ENCODE measurements at places on chromosomes 3 and 15.

DNA sequence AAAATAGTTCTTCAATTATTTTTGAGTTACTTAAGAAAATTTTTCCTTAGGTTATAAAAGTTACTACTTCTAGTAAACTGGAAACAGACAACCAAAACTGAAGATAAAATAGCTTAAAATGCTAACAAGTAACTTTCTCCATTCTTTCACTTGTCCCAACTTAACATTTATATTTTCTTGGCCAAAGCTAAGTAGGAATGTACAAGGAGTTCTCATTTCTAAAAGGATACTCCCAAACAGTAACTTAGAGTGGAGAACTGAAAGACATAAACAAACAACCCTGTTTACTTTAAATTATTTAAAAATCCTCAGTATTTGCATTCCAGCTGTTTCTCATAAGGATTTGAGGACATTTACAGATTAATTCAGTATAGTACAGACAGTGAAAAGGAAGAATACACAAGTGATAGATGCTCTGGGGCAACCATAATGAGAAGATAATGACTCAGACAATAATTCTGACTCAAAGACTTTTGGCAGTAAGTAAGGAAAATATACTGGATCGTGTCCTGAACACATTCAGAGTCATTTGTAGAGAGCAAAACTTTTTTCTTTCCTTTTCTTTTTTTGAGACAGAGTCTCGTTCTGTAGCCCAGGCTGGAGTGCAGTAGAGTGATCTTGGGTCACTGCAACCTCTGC is 29.2 kb upstream of the ANXA2 start:
- DNase-seq, result no peak
- H3K4me1 ChIP-seq, result peaks cover 4% of the 10 kb centered on the region
- no peak overlapping the region for H3K4me3 ChIP-seq
- H3K36me3 ChIP-seq, result peaks cover 22% of the 10 kb centered on the region

DNA sequence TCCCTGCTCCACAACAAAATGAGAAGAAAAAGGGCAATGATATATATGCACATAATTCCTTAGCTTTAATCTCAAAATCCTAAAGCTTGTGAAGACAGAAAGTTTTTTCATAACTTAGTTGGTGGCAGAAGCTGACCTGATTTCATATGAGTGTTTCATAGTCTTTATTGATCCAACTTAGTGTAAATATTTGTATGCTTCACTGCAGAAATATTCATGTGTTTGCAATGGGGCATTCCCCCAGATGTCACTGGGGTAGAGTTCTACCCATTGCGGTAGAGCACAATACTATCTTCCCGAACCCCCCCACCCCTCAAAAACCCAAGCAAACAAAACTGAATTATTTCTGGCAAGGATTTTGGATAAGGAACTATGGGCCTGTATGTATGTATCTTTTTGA is 221.2 kb downstream of the THRB start:
- no peak for DNase-seq
- no peak overlapping the region for H3K27ac ChIP-seq
- peaks cover 3% of the 10 kb centered on the region for H3K27me3 ChIP-seq
- no peaks in the 10 kb centered on the region for H3K4me1 ChIP-seq

GRCh38 chr15:29784413-29784812 is 37.9 kb downstream of the TJP1 start:
- H3K4me3 ChIP-seq, result no peak overlapping the region
- DNase-seq, result no peak
- H3K4me1 ChIP-seq, result no peaks in the 10 kb centered on the region
- H3K27me3 ChIP-seq, result no peaks in the 10 kb centered on the region
- H3K36me3 ChIP-seq, result no peaks in the 10 kb centered on the region

- H3K27ac ChIP-seq, result no peak overlapping the region
- H3K4me1 ChIP-seq, result no peaks in the 10 kb centered on the region
- no peak overlapping the region for H3K4me3 ChIP-seq
- peaks cover 12% of the 10 kb centered on the region for H3K27me3 ChIP-seq
- no peak for DNase-seq
These were observed 19.5 kb downstream of the GREM1 start for GRCh38 chr15:32737304-32737703.

DNA sequence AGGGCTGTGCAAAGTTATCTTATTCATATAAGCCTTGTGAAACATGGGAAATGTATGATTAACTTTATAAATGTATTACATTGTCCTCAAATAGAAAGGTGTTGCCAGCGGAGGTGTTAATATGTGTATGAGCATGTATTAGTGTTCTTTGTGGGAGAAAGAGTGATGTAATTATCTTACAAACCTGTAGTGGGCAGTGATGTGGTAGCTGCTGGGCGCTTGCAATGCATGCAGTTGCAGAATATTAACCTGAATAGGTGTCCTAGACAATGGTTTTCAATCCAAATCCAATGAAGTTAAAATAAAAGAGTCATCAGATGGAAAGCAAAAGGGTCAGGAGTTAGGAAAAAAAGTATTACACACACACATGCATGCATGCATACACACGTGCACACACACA is 881.3 kb upstream of the CADM2 start:
- no peak for DNase-seq
- no peaks in the 10 kb centered on the region for H3K36me3 ChIP-seq
- no peaks in the 10 kb centered on the region for H3K4me1 ChIP-seq
- no peak overlapping the region for H3K27ac ChIP-seq
- H3K27me3 ChIP-seq, result no peaks in the 10 kb centered on the region

DNA sequence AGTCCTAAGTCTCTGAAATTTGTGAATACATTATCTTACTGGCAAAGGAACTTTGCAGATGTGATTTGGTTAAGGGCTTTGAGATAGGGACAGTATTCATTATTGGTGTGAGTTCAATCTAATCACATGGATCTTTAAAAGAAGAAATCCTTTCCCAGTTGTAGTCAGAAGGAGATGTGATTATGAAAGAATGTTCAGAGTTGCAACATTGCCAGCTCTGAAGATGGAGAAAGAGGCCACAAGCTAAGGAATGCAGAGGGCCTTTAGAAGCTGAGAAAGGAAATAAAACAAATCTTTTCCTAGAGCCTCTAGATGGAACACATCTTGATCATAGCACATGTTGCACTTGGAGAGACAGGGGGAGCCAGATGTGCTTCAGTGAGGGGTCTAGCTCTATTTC is 27.7 kb upstream of the SIAH2 start:
- H3K36me3 ChIP-seq, result no peaks in the 10 kb centered on the region
- H3K4me1 ChIP-seq, result peaks cover 3% of the 10 kb centered on the region
- H3K27ac ChIP-seq, result no peak overlapping the region

- no peak overlapping the region for H3K4me3 ChIP-seq
- peaks cover 2% of the 10 kb centered on the region for H3K27me3 ChIP-seq
- DNase-seq, result no peak
- peaks cover 14% of the 10 kb centered on the region for H3K4me1 ChIP-seq
These were observed 14.5 kb downstream of the LRRC2 start for GRCh38 chr3:46551615-46552014.

DNA sequence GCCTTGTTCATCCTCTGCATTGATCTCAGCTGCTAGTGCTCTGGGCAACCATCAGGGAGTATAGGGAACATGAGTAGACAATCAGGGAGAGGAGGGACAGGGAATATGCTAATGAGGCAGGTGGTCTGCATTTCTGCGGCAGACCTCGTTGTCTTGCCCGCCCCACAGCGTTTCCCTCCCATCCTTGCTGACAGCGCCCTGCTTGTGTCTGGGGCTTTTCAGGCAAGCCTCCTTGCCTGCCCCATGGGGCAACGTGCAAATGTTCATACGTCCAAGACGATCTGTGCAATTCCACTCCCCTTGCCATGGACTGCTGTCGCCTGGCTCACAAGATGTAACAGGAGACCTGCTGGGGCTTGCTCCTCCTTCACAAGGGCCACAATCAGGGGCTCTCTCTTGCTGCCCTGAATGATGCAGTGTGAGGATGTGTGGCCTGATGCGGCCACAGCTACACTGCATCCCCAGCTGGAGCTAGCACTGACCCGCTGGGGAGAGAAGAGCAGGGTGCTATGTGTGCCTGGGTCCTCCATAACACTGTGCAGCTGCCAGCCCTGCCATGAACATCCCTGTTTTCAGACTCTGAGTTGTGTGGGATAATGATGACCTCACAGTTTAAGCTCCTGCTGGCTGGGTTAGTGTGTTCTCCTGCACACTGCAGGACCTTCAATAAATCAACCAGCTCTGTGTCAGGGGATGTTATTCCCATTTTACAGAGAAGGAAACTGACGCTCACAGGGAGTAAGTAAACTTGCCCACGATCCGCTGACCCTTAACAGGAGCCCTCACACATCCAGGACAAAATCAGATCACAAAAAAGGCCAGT is 211.3 kb downstream of the KLF13 start:
- H3K36me3 ChIP-seq, result no peaks in the 10 kb centered on the region
- no peak overlapping the region for H3K4me3 ChIP-seq
- no peak overlapping the region for H3K27ac ChIP-seq
- peaks cover 24% of the 10 kb centered on the region for H3K27me3 ChIP-seq

- no peaks in the 10 kb centered on the region for H3K27me3 ChIP-seq
- no peaks in the 10 kb centered on the region for H3K4me1 ChIP-seq
- H3K36me3 ChIP-seq, result no peaks in the 10 kb centered on the region
- H3K27ac ChIP-seq, result no peak overlapping the region
- H3K4me3 ChIP-seq, result no peak overlapping the region
These were observed 284.1 kb downstream of the ZBBX start for GRCh38 chr3:167095976-167096375.

DNA sequence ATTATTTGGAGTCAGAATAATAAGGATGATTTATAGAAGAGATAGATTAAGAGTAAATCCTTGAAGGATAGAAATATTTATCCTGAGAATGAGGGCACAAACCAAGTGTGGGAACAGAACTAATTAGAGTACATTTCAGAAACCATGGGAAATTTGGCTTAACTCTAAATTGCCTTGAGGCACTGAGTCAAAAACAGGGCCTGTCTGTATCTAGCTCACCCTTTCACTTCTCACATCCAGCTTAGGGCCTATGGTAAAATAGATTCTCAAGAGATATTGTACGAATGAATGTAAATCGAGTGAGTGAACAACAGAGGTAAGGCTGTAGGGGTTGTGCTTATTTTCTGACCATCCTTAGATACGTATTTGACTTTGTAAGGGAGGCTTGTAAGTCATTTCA is 586.1 kb upstream of the DPPA4 start:
- no peak overlapping the region for H3K27ac ChIP-seq
- no peaks in the 10 kb centered on the region for H3K27me3 ChIP-seq
- H3K4me3 ChIP-seq, result no peak overlapping the region
- H3K36me3 ChIP-seq, result no peaks in the 10 kb centered on the region
- H3K4me1 ChIP-seq, result no peaks in the 10 kb centered on the region

DNA sequence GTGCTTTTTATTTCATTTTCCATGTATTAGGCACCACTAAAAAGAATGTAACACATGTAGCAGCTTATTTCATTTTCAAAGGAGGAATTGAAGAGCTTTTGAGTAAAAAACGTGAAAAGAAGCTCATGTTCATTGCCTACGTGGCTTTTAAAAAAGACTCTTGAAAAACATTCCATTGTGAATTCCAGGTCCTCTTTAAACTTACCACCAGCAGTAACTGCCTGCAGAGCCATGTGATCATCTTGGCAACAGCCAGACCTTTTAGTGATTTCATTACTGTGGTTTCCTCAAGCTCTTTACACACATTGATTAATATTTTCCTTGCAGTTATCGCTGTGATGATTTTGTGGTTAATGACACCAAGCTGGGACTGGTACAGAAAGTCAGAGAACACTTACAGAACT is 43.8 kb upstream of the FBXL22 start:
- DNase-seq, result no peak
- H3K36me3 ChIP-seq, result peaks cover 3% of the 10 kb centered on the region
- no peak overlapping the region for H3K4me3 ChIP-seq
- H3K27ac ChIP-seq, result peak overlapping the region; percentile 67
- peaks cover 11% of the 10 kb centered on the region for H3K4me1 ChIP-seq
- H3K27me3 ChIP-seq, result no peaks in the 10 kb centered on the region

DNA sequence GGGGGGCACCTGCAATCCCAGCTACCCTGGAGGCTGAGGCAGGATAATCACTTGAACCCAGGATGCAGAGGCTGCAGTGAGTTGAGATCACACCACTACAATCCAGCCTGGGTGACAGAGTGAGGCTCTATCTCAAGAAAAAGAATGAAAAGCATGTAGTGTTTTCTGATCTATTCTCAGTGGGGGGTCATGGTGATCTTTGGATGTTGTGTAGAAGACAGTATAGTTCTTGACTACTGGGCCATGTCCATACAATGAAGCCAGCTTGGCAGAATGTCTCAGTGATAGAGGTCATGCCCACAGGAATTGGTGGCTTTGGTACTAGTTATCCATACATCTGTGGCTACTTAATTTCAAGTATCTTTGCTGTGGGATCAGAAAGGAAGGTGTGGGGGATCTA is 26.8 kb upstream of the NANOGP8 start:
- DNase-seq, result no peak
- H3K4me1 ChIP-seq, result no peaks in the 10 kb centered on the region
- no peak overlapping the region for H3K4me3 ChIP-seq
- no peaks in the 10 kb centered on the region for H3K27me3 ChIP-seq

DNA sequence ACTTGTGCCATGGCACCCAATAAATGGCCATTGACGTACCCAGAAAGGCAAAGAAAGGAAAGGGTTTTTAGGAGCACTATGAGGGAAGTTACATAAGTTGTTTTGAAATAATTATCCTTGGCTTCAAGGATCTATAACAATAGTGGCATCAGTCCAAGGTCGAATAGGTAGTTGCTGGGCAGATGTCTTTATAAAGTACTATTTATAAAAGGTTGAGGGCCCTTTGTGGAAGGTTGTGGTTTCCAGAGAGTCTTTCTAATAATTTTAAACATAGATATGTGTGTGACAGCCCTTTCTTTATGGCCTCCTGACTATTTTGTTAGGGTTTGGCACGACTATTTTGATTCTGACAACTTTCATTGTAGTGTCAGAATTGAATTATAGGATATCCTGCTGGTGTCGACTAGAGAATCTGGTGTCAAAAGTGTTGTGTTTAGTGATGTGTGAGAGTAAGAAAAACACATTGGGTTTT is 260.5 kb downstream of the PYDC2 start:
- H3K27ac ChIP-seq, result no peak overlapping the region
- DNase-seq, result no peak
- H3K4me1 ChIP-seq, result no peaks in the 10 kb centered on the region
- no peaks in the 10 kb centered on the region for H3K27me3 ChIP-seq
- no peak overlapping the region for H3K4me3 ChIP-seq

GRCh38 chr3:44326019-44326418 is 12.5 kb upstream of the TCAIM start:
- no peaks in the 10 kb centered on the region for H3K36me3 ChIP-seq
- H3K4me1 ChIP-seq, result no peaks in the 10 kb centered on the region
- no peaks in the 10 kb centered on the region for H3K27me3 ChIP-seq
- H3K4me3 ChIP-seq, result no peak overlapping the region
- no peak overlapping the region for H3K27ac ChIP-seq

DNA sequence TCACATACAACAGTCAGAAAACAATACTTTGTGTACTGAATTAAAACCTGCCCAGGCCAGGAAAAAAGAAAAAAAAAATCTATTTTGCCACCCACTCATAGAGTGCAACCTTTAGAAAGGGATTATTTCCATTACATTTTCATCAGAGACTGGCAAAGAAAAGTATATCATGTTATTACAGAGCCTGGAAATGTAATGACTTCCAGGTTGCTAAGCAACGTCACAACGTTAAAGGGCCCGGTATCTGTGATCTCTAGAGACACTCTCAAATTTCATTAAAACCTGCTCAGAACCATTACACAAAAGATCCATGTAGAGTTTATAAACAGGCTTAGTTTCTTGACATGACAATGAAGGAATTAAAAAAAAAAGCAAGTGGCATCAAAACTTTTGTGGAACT is 170.5 kb downstream of the CTNNB1 start:
- H3K27me3 ChIP-seq, result no peaks in the 10 kb centered on the region
- peaks cover 14% of the 10 kb centered on the region for H3K36me3 ChIP-seq
- H3K4me3 ChIP-seq, result no peak overlapping the region
- no peak for DNase-seq

Measured in memory B cell (primary cell).